ENCODE measurements at places on chromosomes 13 and 19.
A peak's percentile ranks its signal among the peaks of the same experiment; 100 is the strongest.

GRCh38 chr13:28318496-28318895 lies 176.4 kb downstream of the FLT1 start:
- DNase-seq = no peak

DNA sequence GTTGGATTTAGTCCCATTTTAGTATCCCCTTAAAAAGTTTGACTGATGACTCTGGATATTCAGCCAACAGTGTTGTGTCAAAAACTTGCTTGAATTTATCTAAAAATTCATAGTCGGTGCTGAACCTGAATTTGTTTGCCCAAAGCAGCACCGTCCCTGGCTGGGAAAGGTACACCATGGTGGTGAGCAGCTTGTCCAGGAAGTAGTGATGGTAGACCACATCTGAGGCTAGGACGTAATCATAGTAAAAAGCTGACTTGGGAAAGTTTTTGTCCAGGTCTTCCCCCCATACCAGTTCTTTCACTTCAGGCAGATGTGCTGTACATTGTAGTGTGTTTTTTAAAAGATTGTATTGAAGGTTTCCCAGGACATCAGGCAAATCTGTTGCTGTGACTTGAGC lies 8.8 kb downstream of the METTL21C start:
- DNase-seq = no peak

GRCh38 chr19:55585658-55586339 lies 5.2 kb upstream of the ZNF579 start:
- DNase-seq = no peak

- peak; percentile 44 for DNase-seq
Observed at GRCh38 chr13:27425918-27426630, 1.7 kb downstream of the GTF3A start.

DNA sequence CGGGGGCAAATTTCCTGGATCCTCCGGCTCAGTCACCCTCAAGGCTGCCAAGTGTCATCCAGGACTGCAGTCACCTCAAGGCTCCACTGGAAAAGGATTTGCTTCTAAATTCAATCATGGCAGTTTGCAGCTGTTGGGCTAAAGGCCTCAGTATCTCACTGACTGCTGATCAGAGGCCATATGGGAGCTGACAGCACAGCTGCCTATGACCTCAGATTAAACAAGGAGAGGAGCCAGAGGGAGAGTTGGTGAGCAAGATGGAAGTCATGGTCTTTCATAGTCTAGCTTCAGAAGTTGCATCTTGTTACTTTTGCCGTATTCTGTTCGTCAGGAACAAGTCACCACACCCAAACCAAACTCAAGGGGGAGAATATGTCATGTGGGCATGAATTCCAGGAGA lies 849.7 kb downstream of the UQCRFS1 start:
- DNase-seq = no peak

DNA sequence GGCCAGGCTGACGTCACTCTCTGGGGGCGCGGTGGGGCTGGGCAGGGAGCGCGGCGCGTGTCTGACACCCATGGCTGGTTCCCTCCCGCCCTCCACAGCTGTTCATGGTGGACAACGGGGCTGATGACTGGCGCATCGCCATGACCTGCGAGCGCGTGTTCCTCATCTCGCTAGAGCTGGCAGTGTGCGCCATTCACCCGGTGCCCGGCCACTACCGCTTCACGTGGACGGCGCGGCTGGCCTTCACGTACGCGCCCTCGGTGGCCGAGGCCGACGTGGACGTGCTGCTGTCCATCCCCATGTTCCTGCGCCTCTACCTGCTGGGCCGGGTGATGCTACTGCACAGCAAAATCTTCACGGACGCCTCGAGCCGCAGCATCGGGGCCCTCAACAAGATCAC lies 14.7 kb downstream of the KCNN1 start:
- no peak for DNase-seq

- DNase-seq = no peak
Observed at GRCh38 chr13:75357576-75358289, 124.2 kb downstream of the TBC1D4 start.

DNA sequence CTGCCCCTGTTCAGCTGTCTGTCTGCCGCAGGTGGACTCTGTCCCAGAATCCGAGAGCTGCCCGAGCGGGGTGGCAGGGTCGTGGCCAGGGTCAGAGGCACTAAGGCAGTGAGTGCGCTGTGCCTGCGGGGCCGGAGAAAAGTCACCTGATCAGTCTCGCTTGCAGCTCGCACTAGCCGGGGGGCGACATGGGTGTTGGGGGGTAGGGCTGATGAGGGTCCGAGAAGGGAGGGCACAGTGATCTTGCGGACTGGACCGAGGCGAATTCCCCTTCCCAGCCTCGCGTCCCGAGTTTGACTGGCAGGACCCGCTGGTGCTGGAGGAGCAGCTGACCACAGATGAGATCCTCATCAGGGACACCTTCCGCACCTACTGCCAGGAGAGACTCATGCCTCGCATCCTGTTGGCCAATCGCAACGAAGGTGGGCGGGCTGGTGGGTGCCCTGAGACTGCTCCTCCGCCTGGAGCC lies 627 bp downstream of the GCDH start:
- no peak for DNase-seq

- DNase-seq = no peak
Observed at GRCh38 chr19:3655402-3656072, 28.9 kb upstream of the CACTIN start.

GRCh38 chr19:56191115-56191514 lies 6.5 kb downstream of the ZSCAN5B start:
- DNase-seq = no peak

- no peak for DNase-seq
Observed at GRCh38 chr19:49887665-49888509, 8.8 kb downstream of the IL4I1 start.

- no peak for DNase-seq
Observed at GRCh38 chr19:6076675-6077463, 33.4 kb downstream of the RFX2 start.

DNA sequence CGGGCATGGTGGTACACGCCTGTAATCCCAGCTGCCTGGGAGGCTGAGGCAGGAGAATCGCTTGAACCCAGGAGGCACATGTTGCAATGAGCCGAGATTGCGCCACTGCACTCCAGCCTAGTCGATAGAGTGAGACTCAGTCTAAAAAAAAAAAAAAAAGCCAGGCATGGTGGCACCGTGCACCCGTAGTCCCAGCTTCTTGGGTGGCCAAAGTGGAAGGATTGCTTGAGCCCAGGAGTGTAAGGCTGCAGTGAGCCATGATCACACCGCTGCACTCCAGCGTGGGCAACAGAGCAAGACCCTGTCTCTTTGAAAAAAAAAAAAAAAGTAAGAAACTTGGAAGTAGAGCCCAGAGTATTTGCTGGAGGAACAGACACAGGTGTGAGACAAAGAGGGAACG lies 27.7 kb downstream of the CCDC8 start:
- no peak for DNase-seq

GRCh38 chr13:51212758-51213157 lies 9.4 kb upstream of the FAM124A start:
- DNase-seq = no peak

DNA sequence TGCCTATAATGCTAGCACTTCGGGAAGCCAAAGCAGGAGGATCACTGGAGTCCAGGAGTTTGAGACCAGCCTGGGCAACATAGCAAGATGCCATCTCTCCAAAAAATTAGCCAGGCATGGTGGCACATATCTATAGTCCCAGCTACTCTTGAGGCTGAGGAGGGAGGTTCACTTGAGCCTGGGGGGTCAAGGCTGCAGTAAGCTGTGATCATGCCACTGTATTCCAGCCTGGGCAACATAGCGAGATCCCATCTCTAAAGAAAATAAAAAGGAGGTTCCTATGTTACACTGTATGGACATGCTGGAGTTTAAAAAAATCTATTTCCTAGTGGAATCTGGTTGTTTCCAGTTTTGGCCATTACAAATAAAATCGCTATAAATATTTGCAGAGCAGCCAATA lies 2.6 kb downstream of the CAB39L start:
- DNase-seq = no peak

DNA sequence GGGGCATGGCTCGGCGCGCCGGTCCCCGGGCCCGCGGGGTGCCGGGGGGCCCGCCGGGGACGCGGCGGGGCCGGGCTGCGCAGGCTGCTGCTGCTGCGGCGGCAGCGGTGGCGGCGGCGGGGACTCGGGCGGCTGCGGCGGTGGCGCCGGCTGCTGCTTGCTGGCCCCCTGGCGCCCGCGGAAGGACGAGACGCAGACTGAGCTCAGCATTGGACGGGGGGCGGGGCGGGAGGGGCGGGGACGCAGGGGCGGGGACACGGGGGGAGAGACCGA lies 368 bp downstream of the KCNC3 start:
- no peak for DNase-seq

DNA sequence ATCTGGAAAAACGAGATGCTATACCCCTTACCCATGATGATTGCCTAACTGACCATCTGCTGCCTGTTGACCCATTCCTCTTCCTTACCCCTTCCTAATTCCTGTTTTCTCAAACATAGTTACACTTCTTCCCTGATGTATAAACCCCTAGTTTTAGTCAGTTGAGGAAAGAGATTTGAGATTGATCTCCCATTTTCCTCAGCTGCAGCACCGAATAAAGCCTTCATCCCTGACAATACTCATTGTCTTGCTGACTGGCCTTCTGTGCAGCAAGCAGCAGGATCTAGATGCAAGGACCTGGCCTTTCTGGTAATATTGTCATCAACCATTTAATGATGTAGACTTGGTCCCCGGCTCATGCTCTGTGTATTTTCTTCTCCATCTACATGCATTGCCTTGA lies 999 bp upstream of the ZNF264 start:
- no peak for DNase-seq

DNA sequence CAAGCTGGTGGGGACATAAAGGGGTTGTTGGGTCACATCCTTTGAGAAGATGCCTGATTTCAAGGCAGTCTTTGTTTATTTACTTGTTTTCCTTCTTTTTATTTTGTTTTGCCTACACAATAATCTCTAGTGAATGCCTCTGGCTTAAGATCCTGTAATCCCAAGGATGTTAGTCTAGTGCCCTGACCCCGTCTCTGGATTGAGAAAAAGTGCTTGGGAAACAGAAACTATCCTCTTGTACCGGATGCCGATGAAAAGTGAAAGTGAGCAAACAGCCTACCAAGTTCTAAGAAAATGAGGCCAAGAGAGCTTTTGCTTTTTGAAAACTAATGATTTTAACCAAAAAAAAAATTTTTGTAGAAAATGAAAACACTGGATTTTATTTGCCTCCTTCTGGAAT lies 42.1 kb upstream of the C1QTNF9 start:
- no peak for DNase-seq

- DNase-seq = no peak
Observed at GRCh38 chr13:48772908-48773307, 119.2 kb downstream of the CYSLTR2 start.

DNA sequence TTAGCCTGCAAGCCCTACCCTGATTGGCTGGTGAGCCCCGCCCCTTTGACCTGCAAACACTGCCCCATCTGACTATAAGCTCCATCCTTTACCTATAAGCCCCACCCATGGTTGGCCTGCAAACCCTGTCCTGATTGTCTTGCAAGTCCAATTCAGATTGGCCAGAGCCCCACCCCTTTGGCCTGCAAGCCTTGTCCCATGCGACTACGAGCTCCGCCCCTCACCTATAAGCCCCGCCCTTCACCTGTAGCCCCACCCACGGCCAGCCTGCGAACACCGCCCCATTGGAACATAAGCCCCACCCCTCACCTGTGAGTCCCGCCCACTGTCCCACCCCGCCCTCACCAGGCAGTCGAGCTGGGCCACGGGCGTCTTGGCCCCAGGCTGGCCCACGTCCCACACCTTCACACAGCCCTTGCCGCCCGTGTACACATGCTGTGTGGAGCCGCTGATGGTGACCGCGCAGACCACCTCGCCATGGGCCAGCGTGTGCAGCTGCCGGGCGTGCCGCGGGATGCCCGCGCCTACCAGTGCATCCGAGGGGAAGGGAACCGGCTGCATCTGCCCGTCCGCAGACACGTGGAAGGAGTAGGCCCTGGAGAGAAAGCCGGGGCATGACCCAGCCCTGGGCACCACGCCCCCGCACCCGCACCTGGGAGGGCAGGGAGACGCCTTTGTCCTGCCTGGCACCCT lies 22.9 kb downstream of the TLE2 start:
- no peak for DNase-seq

- DNase-seq = no peak
Observed at GRCh38 chr13:98975822-98976261, 2.0 kb downstream of the DOCK9 start.

DNA sequence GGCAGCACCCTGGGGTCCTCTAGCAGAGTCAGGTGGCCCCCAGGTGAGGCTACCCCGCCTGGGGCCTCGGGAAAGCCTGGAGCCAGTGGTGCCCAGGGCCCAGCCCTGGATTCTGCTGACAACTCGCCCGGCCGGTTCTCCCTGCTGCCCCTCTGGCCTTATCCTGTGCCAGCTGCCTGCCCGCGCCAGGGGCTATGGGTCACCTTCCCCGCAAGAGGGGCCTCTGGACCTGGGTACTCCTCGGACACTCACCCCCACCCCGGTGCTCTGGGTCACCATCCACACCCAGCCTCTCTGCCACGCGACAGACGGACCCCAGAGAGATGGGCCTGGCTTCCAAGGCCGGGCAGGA lies 24.0 kb downstream of the ZBTB7A start:
- DNase-seq = no peak

DNA sequence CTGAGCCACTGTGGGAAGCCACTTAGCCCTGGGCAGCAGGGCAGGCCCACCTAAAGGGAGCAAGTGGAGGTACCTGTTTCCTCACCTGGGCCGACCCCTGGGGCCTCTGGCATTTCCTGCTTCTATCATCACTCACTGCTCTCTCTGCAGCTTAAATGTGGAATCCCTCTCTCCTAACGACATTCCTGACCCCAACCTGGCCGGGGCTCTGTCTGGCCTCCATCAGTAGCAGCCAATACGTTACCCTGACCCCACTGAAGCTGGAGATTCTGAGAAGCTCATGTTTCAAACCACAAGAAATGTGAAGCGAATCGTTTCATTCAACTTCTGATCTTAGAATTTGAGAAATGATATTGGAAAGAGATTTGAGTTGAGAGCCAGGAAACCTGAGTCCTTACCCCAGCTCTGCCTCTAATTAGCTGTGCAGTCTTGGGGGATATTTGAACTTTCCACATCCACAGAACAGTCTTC lies 39.9 kb downstream of the DOCK9 start:
- no peak for DNase-seq

GRCh38 chr13:53079691-53080090 lies 51.1 kb downstream of the OLFM4 start:
- no peak for DNase-seq

DNA sequence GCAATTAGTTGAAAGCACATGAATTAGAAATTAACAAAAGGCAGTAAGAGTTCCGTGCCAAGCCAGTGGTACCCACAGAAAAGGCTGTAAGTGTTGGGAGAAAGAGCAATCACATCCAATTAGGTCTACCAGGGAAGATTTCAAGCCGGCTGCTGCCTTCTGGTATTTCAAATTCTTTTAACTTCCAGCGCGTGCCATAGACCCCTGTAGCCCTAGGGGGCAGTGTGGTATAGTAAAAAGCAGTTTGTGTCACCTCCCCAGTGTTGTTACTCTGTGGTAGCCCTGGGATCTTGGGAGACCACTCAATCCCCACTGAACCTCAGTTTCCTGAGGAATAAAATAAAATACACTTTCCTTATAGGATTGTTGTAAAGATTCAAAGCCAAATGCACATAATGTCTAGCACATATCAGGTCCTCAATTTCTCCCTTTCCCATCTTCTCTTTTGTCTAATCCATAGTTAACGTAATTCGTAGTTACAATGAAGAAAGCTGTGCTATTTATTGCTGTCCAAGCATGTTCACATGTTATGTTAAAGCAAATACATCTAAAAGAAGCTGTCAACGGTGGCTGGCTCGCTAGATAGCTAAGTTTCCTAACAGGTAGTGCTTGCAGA lies 230.2 kb downstream of the TDRD3 start:
- DNase-seq = no peak

GRCh38 chr13:55245005-55245644 lies 1895.6 kb upstream of the PRR20A start:
- DNase-seq = no peak

- DNase-seq = no peak
Observed at GRCh38 chr13:106795847-106796246, 227.9 kb upstream of the ARGLU1 start.

GRCh38 chr13:76009267-76009890 lies 373.2 kb downstream of the LMO7 start:
- DNase-seq = no peak

All from stimulated activated CD8-positive, alpha-beta memory T cell treated with anti-CD3 and anti-CD28 coated beads, Interleukin-4, amount 100 ng/mL, for 4 hours (primary cell).